Endodermal cell (in vitro differentiated cells): ENCODE measurements at places on chromosomes 11 and 22. TPM values are rescaled to one million over a fixed set of nuclear protein-coding genes. Genes with fewer than 3 reads are reported as not detected.

The DGCR6 gene
- total RNA-seq: 2.7 and 2.9 TPM in 2 replicates

The DDIAS gene
- total RNA-seq: 14.4 and 15.4 TPM in 2 replicates

The C22orf31 gene
- not detected in 2 replicates for total RNA-seq

The TMEM191C gene
- total RNA-seq: 3.0 to 4.6 TPM (median 4.0 TPM) in 3 replicates

The SLC35C1 gene
- total RNA-seq: 10.7 and 11.4 TPM in 2 replicates

The GAL3ST1 gene
- 21.7 and 26.4 TPM in 2 replicates for total RNA-seq

The SLC16A8 gene
- 0.50 and 0.57 TPM in 2 replicates for total RNA-seq

The XNDC1N gene
- total RNA-seq: 8.2 to 16.3 TPM (median 15.2 TPM) in 3 replicates

The MEI1 gene
- total RNA-seq: 1.1 and 1.5 TPM in 2 replicates

The MGAT3 gene
- 16.7 to 20.3 TPM (median 18.6 TPM) in 3 replicates for total RNA-seq

The SCN4B gene
- 0.20 and 0.56 TPM in 2 replicates for total RNA-seq

The CYB561A3 gene
- total RNA-seq: 19.3 and 22.8 TPM in 2 replicates

The OR5AR1 gene
- not detected in 2 replicates for total RNA-seq

The SCN2B gene
- total RNA-seq: 0.07 and 0.11 TPM in 2 replicates

The PHLDA2 gene
- total RNA-seq: 5.1 and 7.3 TPM in 2 replicates

The TIGD3 gene
- total RNA-seq: 0.52 and 0.99 TPM in 2 replicates

The F2 gene
- 0.54 to 0.89 TPM (median 0.80 TPM) in 3 replicates for total RNA-seq

The MUC5B gene
- total RNA-seq: 0.05 TPM in 1 of 2 replicates, not detected in the other

The MMP13 gene
- not detected in 2 replicates for total RNA-seq

The OR8U1 gene
- not detected in 3 replicates for total RNA-seq

The MOV10L1 gene
- not detected in 3 replicates for total RNA-seq

The OR5AS1 gene
- total RNA-seq: not detected in 2 replicates

The GRM5 gene
- 0.09 TPM in 2 replicates for total RNA-seq

The TP53I11 gene
- total RNA-seq: 181 and 203 TPM in 2 replicates

The FGF19 gene
- total RNA-seq: 0.29 and 0.37 TPM in 2 replicates

The GLYAT gene
- not detected in 3 replicates for total RNA-seq

The SULT4A1 gene
- total RNA-seq: 11.4 to 34.9 TPM (median 14.2 TPM) in 3 replicates

The RCOR2 gene
- 45.0 and 46.5 TPM in 2 replicates for total RNA-seq

The YPEL4 gene
- total RNA-seq: not detected in 3 replicates

The GCAT gene
- total RNA-seq: 21.4 and 22.2 TPM in 2 replicates

The KCNK4 gene
- total RNA-seq: not detected in 2 replicates

The B4GAT1 gene
- total RNA-seq: 45.3 to 48.8 TPM (median 45.7 TPM) in 3 replicates

The MS4A8 gene
- total RNA-seq: not detected in 2 replicates

The L3MBTL2 gene
- total RNA-seq: 25.7 and 26.5 TPM in 2 replicates

The ARHGAP1 gene
- total RNA-seq: 42.1 to 59.1 TPM (median 56.6 TPM) in 3 replicates

The POTEH gene
- not detected in 2 replicates for total RNA-seq
